ENCODE measurements at places on chromosomes 2 and 18.

DNA sequence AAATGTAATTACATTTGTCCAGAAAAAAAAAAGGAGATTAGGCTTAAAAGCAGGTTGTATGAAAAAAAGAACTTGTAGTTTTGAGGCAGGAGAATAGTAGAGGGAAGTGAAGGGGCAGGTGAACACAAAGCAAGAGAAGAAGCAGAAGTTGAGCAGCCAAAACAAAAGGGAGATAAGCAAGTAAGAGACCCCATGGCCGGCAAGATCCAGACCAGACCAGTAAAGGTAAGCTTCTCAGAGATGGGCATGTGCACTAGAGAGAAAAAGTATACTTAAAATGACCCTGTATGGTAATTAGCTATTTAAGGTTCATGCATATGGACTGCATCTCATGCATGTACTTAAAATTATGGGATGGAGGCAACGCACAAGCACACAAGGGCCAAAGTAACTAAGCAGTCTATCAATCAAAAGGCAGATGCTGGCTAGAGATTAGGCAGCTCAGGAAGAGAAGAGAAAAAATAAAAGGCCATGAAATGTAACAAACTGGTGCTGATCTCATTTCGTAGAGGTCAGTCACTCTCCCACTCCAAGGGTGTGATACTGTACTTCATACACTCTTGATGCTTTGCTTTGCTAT, 9.7 kb downstream of the SIGLEC15 start:
- DNase-seq: no peak

- DNase-seq: no peak
Observed at GRCh38 chr2:174802459-174802858, 38.2 kb upstream of the CHRNA1 start.

DNA sequence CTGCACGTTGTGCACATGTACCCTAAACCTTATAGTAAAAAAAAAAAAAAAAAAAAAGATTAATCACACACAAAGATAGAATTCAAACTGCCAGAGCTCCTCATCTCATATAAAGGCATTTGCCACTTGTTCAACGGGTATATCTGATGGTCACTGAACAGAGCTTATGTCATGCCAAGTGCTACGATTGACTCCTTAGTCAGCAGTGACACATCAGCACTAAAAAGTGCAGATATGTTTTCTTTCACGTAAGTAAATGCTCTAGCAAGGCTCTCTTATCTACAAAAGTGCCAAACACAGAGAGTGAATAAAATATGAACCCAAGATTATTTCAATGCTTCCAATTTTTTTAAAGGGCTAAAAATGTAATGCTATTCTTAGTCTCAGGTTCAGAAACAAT, 1.1 kb downstream of the LMAN1 start:
- no peak for DNase-seq

DNA sequence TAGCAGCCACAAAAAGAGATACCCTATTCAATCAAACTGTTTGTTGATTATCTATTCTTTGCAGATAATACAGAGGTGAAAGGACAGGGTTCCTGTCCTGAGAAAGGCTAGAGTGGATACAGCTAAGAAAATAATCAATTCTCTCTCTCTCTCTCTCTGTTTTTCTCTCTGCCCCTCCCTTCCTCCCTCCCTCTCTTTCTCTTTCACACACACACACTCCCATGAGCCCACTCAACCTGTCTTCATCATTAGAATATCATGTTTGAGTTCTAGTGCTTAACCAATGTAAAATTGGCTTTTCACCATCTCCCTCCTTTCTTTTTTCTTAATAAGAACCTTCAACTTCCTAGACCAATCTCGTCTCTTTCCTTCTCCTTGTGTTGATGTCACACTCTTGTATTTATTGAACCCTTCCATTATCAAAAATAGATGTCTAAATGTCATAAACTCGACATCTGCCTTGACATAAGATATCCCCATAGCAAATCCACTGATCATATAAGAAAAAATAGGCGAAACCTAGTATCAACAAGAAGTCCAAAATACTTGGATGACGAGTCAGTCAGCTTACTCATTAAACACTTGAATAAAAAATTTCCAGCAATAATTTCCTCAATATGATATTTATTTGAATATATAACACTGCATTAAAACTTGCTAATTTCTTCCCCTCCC, 42.8 kb upstream of the CYTIP start:
- no peak for DNase-seq

GRCh38 chr2:99448556-99448955, 41.3 kb downstream of the REV1 start:
- DNase-seq: no peak

DNA sequence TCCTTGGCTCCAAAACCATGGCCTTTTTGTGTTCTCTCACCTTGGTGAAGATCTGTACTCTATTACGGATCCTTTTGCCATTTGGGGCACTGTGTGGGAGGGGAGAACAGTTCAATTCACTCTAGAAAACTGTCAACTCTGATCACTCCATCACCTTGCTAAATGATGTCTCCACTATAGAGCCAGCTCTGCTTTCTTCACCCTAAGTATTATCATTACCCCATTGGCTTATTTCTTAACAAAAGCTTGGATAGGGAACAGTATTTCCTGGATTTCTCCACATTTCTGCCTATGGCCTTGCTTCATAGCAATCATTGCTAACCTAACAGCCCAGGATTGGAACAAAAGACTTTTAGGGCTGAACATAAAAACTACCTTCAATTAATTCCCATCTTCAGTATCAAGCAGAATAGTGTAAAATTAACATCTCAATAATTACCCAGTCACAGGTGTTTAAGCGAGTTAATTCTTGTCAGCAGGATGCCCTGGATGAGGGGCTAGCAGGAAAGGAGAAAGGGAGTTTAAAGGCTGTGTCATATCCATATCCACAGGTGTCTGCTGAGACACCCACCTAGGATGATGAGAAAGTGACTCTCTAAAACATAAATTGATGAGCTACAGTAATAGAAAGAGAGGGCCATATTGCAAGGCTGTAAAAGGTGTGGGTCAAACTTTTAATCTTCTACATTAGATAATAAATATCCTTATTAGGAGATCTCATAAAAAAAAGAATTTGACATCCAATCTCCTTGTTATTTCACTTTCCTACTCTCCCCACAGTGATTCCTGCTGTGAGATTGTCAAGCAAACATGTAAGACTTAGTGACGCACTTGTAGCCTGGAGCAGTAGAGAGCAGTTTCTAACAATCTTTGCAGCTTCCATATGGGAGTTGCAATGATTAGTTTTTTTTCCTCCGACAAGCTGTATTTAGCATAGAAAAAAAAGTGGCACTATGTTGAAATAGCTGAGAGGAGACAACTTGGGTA, 589.5 kb upstream of the NXPH2 start:
- no peak for DNase-seq

GRCh38 chr2:235605312-235606003, 111.6 kb downstream of the AGAP1 start:
- no peak for DNase-seq

GRCh38 chr2:20282916-20283592, 58.1 kb upstream of the SDC1 start:
- DNase-seq: no peak

DNA sequence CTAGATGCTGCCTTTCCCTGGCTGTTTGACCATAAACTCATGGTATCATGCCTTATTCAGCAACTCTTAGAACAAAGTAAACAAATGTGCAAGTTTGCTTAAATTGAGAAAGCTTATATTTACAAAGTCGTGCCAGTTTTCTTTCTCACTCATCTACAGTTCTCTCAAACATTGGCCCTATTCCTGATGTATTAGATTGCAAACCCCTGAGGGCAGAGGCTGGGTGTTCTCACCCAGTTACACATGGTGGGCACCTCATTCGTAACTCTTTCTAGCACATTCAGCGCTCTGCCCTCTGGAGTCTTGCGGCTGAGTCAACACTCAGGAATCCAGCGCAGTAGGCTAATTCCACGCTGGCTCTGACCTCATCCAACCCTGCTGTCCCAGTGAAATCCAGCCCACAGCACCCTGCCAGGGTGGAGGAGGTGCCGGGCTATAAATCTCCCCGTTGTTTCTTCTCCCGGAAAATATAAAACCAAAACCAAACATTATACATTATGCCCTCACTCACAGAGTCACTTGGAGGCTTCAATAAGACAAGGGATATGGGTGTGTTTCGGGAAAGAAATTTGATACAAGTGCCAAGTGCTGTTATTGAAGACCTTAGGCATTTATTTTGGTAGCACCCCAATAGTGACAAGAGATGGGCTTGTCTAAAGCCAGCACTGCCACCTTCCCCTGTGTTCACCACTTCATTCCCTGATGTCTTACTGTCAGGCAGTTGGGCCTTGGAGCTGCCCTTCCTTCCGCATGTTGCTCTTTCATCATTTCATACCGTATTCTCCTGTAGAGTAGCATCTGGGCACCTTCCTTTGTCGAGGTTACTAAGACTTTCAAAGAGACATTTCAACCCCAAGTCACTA, 287.4 kb downstream of the PRKCE start:
- no peak for DNase-seq

GRCh38 chr2:215738351-215738750, 275.0 kb downstream of the MREG start:
- DNase-seq: no peak

GRCh38 chr2:226818930-226819329, 16.9 kb upstream of the RHBDD1 start:
- DNase-seq: no peak

GRCh38 chr2:120747706-120748105, 12.0 kb downstream of the GLI2 start:
- DNase-seq: no peak

DNA sequence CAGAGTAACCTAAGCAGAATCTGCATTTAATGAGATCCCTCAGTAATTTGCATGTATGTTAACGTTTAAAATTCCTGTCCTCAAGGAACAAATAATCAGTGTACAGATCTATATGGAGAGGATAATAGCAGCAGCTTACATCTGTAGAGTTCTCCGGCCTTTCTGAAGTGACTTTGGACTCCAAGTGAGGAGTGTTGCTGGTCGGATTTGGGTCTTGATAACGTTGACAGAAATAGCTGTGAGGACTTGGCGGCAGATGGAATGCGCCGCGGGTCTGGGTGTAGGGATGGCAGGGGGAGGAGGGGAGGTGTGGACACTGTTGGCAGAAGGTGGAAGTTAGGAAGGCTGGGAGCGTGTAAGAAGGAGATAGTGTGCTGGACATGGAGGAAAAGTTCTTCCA, 170.9 kb upstream of the GATA6 start:
- no peak for DNase-seq

- DNase-seq: no peak
Observed at GRCh38 chr2:192940767-192941166, 746.0 kb upstream of the TMEFF2 start.

DNA sequence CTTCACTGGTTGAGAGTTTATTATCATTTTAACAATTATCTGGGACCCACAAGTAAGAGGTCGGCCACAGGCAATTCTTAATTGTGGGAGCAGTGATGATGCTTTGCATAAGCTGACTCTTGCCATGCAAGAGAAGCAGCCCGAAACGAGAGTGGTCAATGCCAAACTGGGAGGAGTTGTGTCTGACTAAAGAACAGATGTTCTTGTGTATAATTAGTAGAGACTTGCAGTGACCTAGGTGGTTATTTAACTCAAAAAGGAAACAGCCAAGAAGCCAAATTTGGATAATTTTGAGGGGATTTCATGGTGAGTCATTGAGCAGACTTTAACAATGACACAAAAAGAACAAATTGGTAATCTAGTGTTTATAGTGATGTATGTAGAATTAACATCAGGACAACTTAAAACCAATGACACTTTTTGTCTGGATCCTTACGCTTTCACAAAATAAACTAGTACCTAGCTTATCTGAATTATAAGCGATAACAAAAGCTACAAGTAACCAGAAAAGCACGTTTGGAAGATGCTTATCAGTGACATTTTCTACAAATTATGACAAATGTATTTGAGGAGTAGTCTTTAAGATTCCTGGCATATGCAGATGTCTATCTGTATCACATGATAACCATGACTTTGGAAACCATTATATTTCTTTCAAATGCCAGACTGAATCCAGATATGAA, 184.7 kb upstream of the DLGAP1 start:
- DNase-seq: no peak

DNA sequence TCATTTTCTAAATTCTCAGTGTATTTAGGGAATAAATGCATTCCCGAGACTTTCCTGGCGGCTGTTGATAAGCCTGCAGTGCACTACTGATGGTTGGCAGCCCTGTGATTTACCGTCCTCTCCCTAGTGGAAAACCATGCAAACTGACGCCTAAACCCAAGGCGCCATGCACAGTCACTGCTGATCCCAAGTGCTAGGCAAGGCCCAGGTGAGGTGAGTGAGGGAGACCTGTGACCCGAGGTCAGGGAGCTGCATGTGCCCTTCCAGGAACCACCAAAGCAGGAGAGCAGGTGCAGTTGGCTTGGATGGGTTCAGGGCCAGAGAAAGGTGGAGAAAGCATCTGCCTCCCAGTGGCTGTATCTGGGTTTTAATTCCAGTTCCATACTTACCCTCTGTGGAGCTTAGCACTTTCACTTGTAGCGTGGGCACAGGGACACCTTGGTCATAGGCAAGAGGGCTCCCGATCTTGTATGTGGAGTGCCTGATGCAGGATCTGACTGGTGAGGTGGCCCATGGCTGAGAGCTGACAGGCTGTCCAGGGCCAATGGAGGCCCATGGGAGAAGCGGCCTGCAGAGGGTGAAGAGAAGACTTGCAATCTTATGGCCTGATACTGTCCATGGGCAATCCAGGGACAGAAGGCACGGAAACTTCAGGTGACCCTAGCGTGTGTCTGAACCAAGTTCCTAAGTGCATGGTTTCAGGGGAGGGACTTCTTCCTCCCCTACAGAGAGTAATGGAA, 131.3 kb downstream of the SH3RF3 start:
- no peak for DNase-seq

DNA sequence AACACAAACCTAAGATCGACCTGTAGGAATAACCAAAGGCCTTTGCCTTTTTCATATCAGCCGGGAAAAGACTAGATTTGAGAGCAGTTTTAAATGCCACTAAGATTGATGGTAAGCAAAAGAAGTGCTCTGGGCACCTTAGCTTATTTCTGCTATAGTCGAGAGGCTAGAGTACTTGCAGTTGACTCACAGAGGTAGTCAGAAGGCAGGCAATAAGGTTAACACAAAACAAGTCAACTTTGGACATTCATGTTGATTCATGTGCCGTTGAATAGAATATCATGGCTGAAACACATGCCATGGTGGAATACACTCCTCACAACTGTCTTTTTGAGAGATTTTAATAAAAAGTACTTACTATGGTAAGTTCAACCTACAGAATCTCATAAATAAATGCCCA, 507.6 kb downstream of the ZEB2 start:
- DNase-seq: no peak

GRCh38 chr2:120869730-120870466, 134.2 kb downstream of the GLI2 start:
- no peak for DNase-seq

DNA sequence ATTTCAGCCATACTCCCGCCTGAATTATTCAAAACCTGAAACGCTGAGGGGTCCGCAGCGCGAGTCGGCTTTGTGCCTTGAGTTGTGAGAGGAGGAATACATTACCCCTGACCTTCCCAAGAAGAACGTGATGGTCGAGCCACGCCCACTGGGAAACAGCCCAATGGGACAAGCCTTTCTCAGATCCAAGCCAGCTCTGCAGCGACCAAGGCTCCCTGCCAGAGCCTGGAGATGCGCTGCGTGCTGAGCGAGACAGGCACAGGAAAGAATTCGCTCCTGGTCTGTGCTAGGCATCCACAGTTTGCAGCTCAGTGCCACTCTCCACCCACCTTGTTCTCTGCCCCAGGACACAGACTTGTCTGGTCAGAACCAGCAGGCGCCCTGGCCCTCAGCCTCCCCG, 74.1 kb upstream of the GLI2 start:
- no peak for DNase-seq
